ENCODE measurements at places on chromosomes 7 and 10.

- no peak for DNase-seq
Observed at GRCh38 chr10:117214401-117214800, 17.1 kb downstream of the KCNK18 start.

GRCh38 chr7:5665094-5666025 lies 116.1 kb downstream of the RNF216 start:
- DNase-seq: peak; percentile 32

DNA sequence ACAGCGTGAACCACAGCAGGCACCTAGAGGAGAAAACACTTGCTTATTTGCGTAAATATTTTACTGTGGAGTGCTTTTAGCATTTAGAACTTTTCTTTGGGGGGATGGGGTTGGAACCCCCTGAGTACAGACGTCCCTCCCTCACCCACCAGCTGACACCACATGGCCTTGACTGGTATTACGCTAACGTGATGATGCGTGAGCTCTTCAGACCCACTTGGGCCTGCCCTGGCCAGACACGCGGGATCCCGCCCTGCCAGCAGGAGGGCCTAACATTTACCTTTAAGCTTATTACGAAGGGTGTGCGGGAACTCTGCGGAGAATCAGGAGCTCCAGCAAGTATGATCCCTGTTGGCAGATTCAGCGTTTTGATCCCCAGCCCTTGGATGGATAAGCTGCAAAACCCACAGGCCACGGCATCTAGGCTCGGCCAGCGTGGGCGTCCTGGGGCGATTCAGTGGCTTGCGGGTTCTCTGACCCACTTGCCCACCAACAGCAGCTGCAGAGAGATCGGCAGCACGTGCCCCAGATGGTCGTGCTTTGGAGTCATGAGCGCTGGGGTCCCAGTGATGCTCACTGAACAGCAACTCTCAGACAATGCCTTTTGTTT lies 545.5 kb upstream of the FOXK1 start:
- no peak for DNase-seq

DNA sequence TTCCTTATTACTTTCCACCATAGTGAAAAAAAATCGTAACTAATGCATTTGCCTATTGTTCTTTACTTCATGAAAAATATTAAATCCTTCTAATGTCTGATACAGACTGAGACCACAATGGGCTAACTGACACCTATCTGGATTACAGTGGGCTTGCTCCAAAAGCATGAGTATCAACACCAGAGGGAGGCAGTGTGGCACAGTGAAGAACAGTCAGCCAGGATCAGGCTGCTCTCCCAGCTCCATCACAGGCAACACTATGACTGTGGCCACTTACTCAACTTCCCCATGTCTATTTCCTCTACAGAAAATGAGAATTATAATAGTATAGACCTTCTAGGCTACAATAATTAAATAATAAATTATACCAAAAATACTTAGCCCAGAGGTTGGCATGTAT lies 97.2 kb downstream of the SLC25A13 start:
- no peak for DNase-seq

GRCh38 chr7:50068026-50068425 lies 25.0 kb downstream of the ZPBP start:
- DNase-seq: no peak

DNA sequence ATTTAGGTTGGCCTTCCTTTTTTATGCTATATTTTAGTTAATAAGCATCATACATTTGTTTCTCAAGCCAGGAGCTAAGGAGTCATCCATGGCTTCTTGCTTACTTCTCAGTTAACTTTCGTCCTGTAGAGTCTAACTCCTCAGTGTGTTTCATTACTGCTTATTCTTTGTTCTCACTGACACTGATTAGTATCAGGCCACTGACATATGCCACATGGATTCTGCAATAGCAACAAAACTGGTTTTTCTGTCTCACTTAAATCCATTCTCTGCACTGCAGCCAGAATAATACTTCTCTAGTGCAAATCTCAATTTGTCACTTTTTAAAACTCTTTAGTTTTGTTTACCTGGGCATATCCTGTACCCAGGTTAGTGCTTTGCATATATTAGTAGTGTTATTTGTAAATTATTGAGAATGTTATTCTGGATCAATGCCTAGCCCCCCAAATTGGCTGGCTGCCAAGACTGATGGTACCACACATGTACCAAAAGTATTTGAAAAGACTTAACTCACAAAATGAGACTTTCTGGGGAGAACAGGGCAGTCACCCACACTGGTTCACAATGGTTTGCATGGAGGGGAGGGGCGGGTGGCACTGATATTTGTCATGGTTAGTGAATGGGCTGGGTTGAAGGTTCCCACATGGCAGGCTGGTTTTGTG lies 79.1 kb downstream of the CCSER2 start:
- DNase-seq: no peak

- no peak for DNase-seq
Observed at GRCh38 chr7:68963552-68963951, 634.7 kb upstream of the AUTS2 start.

GRCh38 chr10:103802637-103803353 lies 52.6 kb downstream of the SH3PXD2A start:
- DNase-seq: no peak

DNA sequence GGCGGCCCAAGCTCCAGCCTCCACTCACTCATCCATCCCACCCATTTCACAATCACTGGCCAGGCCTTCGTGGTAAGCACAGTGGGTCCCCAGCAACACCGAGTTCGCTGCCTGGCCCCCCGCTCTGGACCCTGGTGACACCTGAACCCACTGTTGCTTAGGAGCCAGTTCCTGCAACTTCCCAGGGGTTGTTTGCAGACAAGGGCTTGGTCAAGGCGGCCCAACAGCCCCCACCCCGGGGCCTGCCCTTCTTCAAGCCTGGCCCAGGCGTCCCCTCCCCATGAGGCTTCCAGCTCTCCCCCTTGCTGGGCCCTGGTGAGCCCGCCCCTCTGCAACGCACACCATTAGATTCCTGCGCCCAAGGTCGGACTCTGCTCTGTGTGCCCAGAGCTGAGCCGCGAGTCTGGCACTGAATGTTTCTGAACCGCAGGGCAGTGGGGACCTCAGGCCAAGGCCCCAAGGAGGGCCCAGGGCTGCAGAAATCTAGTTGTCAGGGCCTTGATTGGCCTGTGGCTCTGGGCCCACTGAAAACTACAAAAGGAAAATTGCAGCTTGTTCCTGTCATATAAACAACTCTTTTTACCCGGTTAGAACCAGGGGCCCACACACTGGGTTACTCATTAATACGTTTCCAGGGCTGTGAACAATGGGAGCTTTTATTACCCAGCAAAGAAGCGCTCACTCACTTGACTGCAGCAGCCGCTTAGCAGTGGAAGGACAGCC lies 2.1 kb upstream of the COX19 start:
- DNase-seq: no peak

DNA sequence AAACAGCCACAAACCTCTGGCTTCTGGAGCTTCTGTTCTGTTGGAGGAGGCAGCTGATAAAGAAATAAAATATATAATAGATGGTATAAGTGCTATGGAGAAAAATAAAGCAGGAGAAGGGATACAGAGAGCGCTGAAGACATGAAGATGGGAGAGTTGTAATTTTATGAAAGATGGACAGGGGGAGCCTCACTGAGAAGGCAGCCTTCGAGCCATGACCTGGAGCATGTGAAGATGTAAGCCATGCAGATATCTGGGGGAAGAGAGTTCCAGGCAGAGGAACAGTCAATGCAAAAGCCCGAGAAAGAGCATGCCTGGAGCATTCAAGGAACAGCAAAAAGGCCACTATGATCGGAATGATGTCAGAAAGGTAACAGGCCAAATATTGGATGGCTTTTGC lies 187.5 kb downstream of the KIAA1217 start:
- DNase-seq: no peak

DNA sequence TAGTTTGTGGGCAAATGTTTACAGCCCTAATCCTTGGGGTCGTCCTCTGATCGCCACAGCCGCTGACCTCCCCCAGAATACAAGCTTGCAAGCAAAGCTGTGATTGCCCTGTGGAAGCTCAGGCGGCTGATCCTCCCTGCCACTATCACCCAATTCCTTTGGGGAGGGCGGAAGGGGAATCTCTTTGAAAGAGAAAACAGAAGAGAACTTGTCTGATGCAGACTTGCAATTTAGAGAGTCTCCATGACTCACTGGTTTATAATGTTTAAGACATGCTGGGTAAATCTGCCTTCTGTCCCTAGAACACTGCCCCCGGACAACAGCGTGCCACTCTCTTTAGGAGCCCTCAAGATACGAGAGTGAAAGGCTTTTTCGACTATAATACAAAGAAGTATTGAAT lies 75.5 kb downstream of the NRP1 start:
- DNase-seq: no peak

All from stimulated activated CD8-positive, alpha-beta memory T cell treated with anti-CD3 and anti-CD28 coated beads, Interleukin-4, amount 100 ng/mL, for 24 hours (primary cell).